ENCODE measurements at places on chromosomes 3 and 15.

GRCh38 chr15:84681831-84682230, 23.8 kb upstream of the NMB start:
- no peak for DNase-seq

DNA sequence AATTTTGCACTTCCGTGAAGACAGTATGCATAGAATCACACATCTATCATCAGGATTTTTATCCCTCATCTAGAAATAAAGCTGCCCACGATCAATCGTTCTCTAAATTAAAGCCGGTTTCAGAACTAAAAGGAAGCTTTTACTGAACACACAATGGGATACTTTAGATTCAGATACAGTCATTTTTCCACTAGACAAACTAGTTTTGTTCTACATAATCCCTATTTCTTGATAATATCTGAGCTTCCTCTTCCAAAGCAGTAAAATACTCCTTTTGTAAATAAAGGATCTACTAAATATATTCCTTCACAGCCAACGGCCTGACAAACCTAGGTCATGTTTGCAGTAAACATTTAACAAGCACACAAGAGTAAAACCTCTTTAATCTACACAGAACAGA, 2.0 kb upstream of the GANC start:
- DNase-seq = no peak

DNA sequence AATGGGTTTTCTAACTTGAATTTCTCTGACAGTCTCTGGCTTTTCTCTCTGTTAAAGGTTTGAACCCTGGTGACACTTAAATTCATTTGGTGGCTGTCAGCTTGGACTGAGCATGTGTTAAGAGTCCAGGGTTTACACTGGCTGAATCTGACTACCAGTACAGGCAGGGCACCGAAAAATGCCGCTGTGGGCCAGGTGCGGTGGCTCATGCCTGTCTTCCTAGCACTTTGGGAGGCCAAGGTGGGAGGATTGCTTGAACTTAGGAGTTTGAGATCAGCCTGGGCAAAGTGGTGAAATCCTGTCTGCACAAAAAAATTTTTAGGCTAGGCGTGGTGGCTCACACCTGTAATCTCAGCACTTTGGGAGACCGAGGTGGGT, 1.8 kb downstream of the MANF start:
- DNase-seq = no peak

DNA sequence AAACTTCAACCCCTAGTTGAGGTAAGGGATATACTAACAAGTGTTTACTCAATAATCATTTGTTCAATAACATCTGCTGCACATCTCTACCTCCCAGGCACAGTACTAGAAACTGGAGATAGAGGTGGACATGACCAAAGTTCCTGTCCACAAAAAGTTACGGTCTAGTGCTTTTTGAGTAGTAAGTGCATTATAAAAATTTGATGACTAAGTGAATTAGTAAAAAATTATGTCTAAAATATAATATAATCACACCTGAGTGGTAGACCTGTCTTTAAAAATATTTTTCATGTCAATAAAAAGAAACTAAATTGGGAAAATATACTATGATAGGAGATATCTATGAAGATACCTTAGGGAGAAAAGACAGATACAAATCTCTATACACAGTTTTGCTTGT, 121.5 kb upstream of the FHIT start:
- no peak for DNase-seq

Data from stimulated activated CD4-positive, alpha-beta T cell treated with anti-CD3 and anti-CD28 coated beads, Interleukin-15, amount 100 ng/mL, for 1 hour (primary cell).